Activated CD8-positive, alpha-beta memory T cell treated with anti-CD3 and anti-CD28 coated beads, Interleukin-2, amount 10 ng/mL, durations not matched to agents 7 days and 5 days (primary cell): ENCODE measurements at places on chromosomes 2 and 18. TPM values are rescaled to one million over a fixed set of nuclear protein-coding genes. Genes with fewer than 3 reads are reported as not detected.

- DNase-seq: no peak
Measured at GRCh38 chr2:159613651-159614285, 2.6 kb downstream of the BAZ2B start.

DNA sequence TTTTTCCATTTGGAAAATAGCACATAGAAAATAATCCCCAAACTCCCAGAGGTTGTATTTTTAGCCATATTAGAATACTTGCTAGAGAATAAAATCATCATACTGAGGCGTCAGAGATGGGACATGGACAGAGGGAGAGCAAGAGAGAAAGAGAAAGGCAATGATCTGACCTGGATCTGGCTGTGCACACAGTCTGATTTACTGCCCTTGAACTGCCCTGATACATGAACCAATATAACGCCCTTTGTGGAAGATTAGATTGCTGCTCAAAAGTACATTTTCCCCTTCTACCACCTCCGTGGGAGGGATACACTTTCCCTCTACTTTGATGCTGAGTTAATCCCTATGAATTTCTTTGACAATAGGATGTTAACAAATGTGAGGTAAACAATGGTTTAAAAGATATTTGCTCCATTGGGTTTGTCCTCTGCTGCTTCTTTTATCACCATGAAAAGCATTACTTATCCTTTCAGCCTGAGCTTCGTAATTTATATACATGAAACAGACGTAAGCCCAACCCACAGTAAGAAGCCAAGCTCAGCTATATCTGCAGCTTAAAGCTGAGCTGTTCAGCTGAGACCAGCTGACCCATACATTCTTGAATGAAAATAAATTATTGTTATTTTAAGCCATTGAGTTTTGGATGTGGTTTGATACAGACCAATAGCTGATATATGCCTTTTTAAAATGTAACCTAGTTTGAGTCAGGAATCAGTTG lies 1664.6 kb upstream of the CELF4 start:
- no peak for DNase-seq

- DNase-seq: no peak
Measured at GRCh38 chr2:48227617-48228344, 302.2 kb upstream of the STON1 start.

- DNase-seq: no peak
Measured at GRCh38 chr2:135980434-135981079, 4.9 kb downstream of the DARS1 start.

DNA sequence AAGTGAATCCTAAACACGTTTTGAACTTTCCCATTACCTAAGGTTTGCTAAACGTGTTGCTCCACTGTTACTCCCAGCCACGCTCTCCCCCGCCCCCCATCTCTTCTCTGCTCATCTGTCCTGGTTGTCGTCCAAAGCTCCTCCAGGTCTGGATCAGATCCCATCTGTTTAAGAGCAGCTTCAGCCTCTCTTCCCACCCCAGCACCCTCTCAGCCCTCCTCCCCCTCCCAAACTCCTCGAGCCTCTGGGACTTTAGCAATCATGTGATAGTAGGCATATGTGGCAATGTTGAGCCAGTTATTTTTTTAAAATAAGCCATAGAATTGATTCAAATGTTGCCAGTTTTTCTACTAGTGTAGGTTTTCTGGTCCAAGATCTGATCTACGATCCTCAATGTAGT lies 20.0 kb upstream of the LPIN1 start:
- no peak for DNase-seq

DNA sequence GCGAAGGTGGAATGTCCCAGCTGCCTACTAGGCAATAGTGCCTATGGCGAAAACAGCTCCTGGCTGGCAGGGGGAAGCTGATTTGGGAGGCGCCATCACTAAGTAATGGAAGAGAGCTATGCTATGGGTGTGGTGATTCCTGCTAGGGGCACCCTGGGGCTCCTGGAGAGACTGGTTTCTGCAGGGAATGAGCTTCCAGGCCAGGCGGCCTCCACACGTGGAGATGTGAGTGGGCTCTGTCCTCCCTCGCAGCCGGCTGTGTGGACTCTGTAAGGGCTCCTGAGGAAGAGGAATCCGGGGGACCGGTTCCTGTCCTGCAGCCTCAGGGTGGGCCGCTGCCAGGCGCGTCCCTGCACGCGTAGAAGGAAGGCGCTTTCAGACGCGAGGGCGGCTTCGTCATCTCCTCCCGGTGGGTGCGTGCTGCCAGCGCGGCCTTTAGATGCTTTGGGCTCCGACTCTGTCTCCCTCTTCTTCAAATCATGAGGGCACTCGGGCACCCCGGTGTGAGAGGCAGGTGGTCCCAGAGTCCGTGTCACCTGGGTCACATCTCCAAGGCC lies 55.5 kb upstream of the ANKRD62 start:
- DNase-seq: no peak

- DNase-seq: no peak
Measured at GRCh38 chr2:159736048-159736447, 23.7 kb downstream of the MARCHF7 start.

DNA sequence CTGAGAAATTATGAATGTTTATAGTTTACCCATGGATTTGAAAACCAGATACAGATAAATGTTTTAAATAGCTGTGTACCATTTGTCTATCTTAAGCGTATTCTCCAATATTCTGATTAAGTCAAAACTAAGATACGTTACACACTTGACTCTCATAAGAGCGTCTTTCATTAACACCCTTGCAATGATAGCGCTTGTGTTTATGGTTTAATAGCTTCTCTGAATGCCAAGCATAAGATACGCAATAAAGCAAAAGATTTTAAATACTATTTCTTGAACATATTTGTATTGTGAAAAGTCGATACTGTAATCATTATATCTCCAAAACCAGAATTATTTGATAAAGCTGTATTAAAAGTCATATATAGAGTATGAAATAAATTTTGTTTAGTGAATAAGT lies 3.0 kb downstream of the CALCRL start:
- DNase-seq: no peak

- no peak for DNase-seq
Measured at GRCh38 chr2:219289537-219290361, 10.6 kb downstream of the DNAJB2 start.

Gene MEX3C
- 59.8 TPM for total RNA-seq

Gene HOXD13
- not detected for total RNA-seq

Gene AGXT
- total RNA-seq: not detected

Gene FBXO36
- total RNA-seq: 0.54 TPM

Gene FARSB
- total RNA-seq: 33.1 TPM

Gene LIPG
- total RNA-seq: not detected

Gene NAT8
- not detected for total RNA-seq

Gene ZNF519
- total RNA-seq: 24.6 TPM

Gene CYTIP
- total RNA-seq: 343 TPM

Gene PLA2R1
- total RNA-seq: not detected
